Fibroblast of lung (primary cell): ENCODE measurements at places on chromosomes 3 and 15.

- DNase-seq, result peak; percentile 76
Measured at GRCh38 chr3:24156466-24156865, 211.4 kb downstream of the NR1D2 start.

- peak; percentile 85 for DNase-seq
Measured at GRCh38 chr3:41224120-41224806, 25.0 kb downstream of the CTNNB1 start.

GRCh38 chr3:143171141-143171980, 51.8 kb downstream of the CHST2 start:
- DNase-seq, result peak; percentile 82

DNA sequence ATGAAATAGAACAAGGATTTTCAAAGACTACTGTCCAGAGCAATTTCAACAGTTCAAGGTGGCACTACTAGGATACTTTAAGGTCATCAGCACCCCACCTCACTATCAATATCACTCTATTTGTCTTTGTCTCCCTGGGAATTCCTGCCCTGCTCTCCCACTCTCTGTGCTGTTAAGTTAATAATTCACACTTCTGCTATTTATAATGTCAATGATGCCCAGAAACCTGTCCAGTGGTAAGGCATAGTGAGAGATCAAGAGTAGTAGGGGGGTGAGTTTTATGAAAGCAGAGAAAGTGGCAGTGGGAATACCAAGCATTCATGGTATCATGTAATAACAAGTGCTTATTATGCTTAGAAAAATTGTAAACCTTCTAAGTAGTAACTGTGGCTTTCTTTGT, 7.3 kb downstream of the TMCO5A start:
- no peak for DNase-seq

- peak; percentile 77 for DNase-seq
Measured at GRCh38 chr15:83320404-83320803, 35.9 kb upstream of the BNC1 start.

- DNase-seq, result no peak
Measured at GRCh38 chr15:76614725-76615124, 278.2 kb downstream of the ISL2 start.
